ENCODE measurements at places on chromosomes 2 and 18.
A peak's percentile ranks its signal among the peaks of the same experiment; 100 is the strongest.

DNA sequence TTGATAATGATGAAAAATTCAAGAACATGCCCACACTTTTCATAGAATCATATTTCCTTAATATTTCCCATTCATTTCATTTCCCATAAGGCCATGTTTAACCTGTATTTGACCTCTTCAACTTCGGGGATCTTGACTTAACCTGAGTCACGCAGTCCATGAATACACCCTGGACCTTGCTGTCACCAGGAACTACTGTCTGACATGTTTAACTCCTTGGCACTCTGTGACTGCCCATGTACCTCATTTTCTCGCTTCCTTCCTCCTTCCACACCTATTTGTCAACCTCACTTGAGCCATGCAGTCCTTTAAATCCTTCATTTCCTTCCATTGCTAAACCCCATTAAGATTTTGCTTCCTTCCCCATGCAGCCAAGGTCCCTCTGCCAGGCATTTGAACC, 16.3 kb downstream of the ABCB11 start:
- DNase-seq, result no peak

GRCh38 chr18:58104096-58104495, 60.1 kb downstream of the NEDD4L start:
- DNase-seq, result no peak

- no peak for DNase-seq
Observed at GRCh38 chr2:233439191-233439590, 84.9 kb downstream of the DGKD start.

DNA sequence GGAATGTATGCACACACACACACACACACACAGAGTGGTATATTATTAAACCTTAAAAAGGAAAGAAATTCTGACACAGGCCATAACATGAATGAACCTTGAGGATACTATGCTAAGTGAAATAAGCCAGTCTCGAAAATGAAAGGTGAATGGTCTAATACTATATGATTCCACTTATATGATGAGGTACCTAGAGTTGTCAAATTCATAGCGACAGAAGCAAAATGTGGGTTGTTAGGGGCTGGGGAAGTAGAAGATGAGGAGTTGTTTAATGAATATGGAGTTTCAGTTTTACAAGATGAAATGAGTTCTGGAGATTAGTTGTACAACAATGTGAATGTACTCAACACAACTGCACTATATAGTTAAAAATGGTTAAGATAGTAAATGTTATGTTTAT, 118.1 kb downstream of the ABCA12 start:
- no peak for DNase-seq

- no peak for DNase-seq
Observed at GRCh38 chr18:37428288-37428974, 137.2 kb downstream of the CELF4 start.

DNA sequence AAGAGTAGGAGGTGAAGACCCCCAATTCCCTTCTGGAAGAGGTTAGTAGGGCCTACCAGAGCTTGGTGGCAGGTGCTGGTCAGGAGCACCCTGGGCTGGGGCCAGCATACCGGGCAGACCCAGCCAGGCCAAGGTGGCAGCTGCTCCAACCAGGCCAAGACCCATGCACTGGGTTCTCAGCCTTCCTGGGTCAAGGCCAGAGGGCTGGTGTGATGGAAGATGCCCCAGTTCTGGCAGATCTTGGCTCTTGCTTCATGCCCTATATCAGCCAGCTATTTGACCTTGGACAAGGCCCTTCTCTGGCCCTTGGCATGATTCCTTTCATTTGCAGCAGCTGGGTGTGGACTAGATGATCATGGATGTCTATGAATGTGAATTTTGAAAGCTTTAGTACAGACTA, 57.7 kb downstream of the PRKCE start:
- no peak for DNase-seq

GRCh38 chr2:68909793-68910674, 38.8 kb upstream of the BMP10 start:
- peak; percentile 53 for DNase-seq

GRCh38 chr2:69997015-69997830, 35.8 kb upstream of the ASPRV1 start:
- no peak for DNase-seq

GRCh38 chr18:58417752-58418151, 211.1 kb downstream of the ALPK2 start:
- no peak for DNase-seq

DNA sequence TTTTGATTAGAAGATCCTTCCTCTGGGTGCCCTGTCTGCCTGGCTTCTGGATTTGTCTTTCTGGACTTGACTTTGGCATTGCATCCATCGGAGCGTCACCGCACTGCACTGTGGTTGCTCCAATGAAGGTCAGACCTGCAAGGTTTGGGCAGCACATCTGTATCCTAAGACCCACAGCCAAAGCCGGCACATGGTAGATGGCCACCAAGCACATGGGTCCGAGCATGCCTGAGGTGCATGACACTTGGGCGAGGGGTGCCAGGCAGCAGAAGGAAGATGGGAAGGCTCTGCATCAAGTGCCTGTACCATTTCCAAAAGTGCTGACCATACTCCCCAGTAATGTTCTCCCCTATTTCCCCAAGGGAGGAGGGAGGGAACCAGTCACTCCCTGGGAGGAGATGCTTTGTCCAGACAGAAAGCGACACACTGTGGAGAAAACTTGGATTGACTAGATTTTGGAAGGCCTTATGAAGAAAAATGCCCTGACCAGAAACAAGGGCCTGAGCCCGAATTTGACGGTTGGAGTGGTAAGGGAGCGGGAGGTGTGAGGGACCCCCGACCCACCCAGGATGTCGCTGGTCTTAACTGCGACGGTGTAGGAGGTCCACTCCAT, 149.9 kb downstream of the LOXHD1 start:
- DNase-seq, result no peak

DNA sequence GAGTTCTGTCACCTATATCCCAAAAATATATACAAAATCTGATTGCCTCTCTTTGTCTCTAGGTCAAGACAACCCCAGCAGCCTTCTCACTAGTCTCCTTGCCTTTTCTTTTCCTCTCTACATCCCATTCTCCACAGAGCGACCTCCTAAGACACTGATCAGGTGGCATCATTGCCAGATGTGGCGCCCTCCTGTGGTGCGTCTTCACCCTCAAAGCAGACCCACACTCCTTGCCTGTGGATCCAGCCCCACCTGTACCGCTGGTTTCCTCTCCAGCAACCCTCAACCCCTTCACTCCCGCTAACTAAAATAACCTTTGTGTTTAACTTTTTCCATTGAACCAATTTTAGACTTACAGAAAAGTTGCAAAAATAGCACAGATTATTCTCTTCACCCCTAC, 273.3 kb downstream of the GLI2 start:
- no peak for DNase-seq

DNA sequence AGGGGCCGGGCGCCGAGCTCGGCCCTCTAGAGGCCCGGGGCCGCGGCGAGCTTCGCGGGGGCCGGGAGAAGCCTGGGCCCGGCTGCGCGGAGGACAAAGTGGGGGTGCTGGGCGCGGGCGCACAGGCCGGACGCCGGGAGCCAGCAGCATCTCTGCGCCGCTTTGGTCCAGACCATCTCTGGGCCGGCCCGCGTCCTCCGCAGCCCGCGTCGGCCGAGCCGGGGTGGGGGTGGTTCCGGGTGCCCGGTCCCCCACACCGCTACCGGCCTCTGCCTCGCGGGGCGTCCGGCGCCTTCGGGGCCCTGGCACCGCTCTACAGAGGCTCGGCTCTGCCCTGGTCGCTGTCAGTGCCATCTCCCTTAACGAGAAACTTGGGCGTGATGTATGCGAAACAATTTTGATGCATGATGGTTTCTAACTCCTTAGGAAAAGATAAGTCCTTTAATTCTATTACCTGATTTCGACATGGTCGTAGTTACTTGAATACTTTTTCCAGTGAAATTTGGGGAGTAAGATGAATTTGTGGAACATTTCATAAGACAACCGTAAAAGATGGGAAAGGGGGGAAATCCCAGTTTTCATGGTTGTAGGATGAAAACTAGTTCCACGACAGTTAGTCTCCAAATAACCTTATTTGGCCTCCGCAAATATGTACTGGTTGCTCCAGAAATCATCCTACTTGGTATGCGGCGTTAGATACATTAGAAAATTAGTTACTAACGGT, 562 bp downstream of the TWSG1 start:
- DNase-seq, result peak; percentile 17

DNA sequence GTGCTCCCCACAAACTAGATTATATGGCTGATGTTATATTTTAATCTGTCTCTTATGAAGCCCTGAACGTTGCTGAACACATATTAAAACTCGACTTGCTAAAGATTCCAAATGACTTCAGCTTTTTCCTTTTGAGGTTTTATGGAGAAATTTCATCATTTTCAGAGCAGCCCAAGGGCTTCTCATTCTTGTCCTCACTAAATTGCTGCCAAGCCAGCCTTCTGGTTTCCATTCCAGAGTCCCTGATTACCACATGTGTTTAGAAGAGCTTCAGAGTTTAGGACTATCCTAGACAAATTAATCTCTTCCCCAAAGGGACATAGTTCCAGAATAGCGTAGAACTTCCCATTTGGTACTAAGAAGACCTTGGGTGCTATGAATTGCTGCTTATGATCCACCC, 77.8 kb upstream of the CCDC195 start:
- DNase-seq, result no peak

- no peak for DNase-seq
Observed at GRCh38 chr2:95039363-95039762, 13.9 kb downstream of the MAL start.

DNA sequence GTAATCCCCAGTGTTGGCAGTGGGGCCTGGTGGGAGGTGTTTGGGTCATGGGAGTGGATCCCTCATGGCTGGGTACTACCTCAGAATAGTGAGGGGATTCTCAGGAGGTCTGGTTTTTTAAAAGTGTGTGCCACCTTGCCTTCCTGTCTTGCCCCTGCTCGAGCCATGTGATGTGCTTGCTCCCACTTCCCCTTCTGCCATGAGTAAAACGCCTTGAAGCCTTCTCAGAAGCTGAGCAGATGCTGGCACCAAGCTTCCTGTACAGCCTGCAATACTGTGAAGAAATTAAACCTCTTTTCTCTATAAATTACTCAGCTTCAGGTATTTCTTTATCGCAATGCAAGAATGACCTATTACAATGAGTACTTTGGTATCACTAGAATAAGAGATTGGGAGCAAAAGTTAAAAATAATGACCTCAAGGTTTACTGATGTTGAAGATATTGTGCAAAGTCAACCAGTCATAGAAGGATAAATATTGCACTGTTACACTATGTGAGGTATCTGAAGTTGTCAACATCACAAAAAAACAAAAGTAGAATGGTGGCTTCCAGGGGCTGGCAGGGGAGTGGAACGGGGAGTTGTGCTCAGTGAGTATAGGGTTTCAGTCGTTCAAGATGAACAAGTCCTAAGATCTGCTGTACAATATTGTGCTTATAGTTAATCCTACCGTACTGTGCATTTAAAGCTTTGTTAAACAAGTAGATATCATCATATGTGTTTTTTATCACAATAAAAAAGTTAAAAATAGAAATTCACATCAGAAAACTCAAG, 938.3 kb upstream of the CNTNAP5 start:
- no peak for DNase-seq

DNA sequence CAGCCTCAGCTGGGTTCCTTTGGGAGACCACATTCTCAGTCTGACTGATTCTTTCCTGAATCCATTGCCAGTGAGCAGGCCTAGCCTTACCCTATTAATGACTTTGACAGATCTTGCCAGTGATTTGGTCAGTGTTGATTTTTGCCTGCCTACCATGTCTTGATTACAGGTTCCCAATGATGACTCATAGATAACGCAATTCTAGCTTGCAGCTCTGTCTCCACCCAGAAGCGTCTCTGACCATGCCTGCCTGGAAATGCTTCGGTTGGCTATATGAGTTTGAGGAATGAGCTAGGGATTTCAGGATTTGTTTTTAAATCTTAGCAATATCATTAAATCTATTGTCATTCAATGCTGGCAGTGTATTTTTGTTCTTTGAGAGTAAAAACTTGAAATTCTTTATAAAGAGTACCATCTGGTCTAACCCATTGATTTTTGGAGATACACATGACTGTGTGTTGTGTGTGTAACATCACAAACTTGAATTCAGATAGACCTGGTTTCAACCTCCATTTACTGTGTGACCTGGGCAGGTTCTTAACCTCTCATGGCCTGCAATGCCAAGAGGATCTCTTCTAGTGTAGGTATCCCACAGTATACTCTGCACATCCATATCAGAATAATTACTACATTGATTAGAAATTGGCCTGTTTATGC, 57.0 kb downstream of the CCDC150 start:
- no peak for DNase-seq

GRCh38 chr2:137747509-137747908, 216.8 kb upstream of the HNMT start:
- DNase-seq, result no peak

DNA sequence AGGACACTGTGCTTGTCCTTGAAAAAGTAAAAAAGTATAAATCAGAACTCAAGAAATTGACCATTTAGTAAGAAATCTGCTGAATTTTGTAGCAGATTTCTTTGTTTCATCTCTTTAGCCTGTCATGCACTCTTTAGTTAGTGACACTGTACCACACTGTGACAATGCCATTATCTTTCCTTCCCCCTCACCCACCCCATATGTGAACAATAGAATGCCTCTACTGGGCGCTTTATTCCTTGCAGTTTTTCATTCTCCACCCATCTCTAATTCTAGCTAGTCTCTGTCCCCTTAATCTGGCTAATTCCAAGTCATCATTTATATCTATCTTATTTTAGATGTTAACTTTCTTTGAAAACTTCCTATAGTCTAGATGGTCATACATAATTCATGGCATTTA, 241.0 kb downstream of the LRP1B start:
- no peak for DNase-seq

GRCh38 chr2:169160926-169161481, 91.6 kb downstream of the DHRS9 start:
- no peak for DNase-seq

- no peak for DNase-seq
Observed at GRCh38 chr2:195428673-195429072, 228.4 kb upstream of the SLC39A10 start.

DNA sequence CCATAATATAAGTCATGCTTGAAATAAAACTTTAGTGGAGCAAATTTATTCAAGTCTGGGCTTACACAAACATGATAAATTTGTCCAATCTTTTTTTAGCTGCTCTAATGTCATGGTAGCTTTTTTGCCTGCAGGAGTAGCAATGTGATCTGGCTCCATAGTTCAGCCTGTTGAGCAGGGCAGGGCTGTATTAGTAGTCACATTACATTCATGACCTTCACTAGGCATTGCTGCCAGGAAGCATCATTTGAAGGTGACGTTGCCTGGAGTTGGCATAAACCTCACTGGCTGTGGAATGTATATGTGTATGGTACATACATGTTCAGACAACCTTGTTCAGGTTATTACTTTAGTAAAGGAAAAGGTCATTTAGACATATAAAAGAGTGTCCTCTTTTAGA, 76.6 kb downstream of the CCDC85A start:
- no peak for DNase-seq

GRCh38 chr2:42622943-42623676, 54.7 kb downstream of the MTA3 start:
- no peak for DNase-seq
